ENCODE measurements at places on chromosomes 4 and X.

- DNase-seq = no peak
These were observed 123.1 kb upstream of the GRIA3 start for GRCh38 chrX:123060986-123061385.

GRCh38 chr4:80495865-80496264 is 160.3 kb downstream of the CFAP299 start:
- DNase-seq = no peak

DNA sequence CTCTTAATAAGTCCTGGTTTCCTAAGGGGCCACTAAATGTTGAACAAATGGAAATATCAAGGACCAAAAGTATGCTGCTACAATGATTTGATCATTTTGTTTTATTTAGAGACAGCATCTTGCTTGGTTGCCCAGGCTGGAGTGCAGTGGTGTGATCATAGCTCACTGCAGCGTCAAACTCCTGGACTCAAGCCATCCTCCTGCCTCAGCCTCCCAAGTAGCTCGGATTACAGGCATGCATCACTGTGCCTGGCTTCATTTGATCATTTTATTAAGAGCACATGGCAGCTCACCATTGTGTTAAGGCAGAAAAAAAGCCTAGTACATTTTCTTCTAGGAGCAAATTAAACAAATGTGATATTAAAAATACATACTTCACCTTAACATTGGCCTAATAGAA is 52.7 kb downstream of the DCLK2 start:
- DNase-seq = no peak

DNA sequence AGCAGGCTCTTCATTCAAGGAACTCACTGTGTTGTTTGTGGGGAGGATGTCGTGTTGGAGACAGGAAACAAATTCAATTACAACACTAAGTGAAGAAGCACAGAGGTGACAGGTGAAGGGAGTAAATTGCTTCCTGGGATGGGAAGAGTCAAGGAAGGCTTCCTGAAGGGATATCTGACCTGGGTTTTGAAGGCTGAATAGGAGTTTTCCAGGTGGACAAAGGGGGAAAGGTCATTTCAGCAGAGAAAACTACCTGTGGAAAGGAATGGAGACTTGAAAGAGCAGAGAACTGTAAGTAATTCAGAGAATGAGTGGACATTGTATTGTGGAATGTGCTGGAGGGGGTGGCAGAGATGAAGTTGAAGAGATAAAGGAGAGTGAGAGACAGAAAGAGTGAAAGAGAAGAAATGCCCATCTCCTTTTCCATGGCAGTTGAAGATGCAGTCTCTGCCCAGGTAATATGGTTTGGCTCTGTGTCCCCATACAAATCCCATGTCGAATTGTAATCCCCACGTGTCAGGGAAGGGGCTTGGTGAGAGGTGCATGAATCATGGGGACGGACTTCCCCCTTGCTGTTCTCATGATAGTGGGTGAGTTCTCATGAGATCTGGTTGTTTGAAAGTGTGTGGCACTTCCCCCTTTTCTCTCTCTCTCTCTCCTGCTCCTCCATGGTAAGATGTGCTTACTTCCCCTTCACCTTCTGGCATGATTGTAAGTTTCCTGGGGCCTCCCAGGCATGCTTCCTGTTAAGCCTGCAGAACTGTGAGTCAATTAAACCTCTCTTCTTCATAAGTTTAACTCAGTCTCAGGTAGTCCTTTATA is 205.7 kb upstream of the BCOR start:
- DNase-seq = no peak

DNA sequence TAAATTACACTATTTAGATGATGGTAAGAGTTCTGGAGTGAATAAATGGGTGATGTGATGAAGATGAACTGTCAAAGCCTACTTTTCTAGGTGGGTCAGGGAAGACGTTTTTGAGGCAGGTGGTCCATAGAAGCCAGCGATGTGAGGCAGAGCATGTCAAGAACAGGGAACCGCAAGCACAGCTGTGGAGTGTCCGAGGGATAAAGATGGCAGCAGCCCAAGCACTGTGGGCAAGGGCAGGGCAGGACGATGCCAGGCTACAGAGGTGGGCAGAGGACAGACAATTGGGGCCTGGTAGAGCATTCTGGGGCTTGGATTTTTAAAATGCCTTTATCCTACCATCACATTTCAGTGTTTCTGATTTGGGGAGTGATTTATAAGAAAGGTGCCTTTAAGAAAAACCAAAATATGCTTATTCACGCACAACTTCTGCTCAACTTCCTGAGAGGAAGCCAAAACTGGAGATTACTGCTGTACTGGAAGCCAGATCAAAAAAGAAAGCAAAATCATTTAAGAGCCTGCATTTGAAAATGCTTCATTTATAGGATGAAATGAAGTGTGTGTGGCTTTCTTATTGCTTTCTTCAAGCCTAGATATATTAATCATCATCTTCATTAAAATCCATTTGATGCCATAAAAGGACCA is 119.0 kb upstream of the WDR17 start:
- no peak for DNase-seq

DNA sequence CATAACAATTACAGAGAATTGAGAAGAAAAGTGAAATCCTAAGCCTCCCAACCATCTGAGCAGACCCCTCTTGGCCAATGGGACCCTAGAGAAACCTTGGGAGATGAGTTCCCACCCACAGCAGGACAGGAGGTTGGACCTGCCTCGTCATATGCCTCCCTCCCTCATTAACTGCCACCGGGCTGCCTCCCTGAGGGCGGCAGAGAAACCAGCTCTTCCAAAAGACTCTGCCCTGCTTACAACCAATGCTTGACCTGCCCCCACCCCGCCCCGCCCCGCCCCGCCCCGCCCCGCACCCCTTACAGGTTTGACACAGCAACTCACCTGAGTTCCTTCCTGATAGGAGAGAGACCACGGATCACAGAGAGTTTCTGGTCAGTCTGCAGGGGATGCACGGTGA is 86.1 kb downstream of the ADRA2C start:
- DNase-seq = peak; percentile 19

DNA sequence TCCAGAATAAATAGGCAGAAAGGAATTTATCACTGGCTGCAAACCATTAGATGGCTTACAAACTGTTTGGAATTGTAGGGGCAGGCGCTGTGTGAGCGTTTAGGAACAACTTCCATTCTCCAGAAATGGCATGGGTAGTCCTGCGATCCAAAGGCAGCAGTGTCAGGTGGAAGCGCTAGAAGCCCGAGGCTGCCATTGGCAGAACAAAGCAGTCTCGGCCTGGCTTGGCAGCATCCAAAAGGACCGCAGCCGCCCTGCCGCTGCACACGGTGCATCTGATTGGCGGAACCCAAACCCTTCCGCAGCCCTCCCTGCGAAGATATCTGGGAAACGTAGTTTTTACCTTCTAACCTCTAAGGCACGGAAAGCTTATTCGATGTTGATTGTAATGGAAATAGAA is 23.6 kb upstream of the YTHDC1 start:
- no peak for DNase-seq

GRCh38 chr4:145481164-145481941 is at the start of gene SMAD1:
TSS of gene SMAD1 (plus strand) at chr4:145481853. CDS start at chr4:145514614, 32,761 bp downstream.
- peak; percentile 63 for DNase-seq

GRCh38 chr4:111992351-111993168 is 152.7 kb upstream of the FAM241A start:
- DNase-seq = no peak

DNA sequence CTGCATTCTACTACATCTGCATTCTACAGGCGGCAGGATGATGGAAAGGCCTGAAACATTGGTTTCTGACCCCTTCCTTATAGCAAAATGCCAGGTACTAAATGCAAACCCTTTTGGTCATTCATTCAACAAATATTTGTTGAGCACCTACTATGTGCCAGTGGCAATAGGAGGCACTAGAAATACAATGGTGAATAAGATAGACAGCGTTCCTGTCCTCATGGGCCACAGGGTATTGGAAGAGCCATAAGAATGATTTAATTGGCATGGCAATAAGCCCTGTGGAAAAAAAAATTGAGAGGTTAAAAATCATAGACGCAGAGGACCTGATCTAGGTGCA is 17.3 kb upstream of the LAP3 start:
- no peak for DNase-seq

- DNase-seq = no peak
These were observed 3.3 kb downstream of the ITIH6 start for GRCh38 chrX:54794795-54795194.

GRCh38 chrX:1307626-1308340 is 28.8 kb upstream of the IL3RA start:
- no peak for DNase-seq

- DNase-seq = no peak
These were observed 378 bp upstream of the RPS6KA6 start for GRCh38 chrX:84188320-84188834.

DNA sequence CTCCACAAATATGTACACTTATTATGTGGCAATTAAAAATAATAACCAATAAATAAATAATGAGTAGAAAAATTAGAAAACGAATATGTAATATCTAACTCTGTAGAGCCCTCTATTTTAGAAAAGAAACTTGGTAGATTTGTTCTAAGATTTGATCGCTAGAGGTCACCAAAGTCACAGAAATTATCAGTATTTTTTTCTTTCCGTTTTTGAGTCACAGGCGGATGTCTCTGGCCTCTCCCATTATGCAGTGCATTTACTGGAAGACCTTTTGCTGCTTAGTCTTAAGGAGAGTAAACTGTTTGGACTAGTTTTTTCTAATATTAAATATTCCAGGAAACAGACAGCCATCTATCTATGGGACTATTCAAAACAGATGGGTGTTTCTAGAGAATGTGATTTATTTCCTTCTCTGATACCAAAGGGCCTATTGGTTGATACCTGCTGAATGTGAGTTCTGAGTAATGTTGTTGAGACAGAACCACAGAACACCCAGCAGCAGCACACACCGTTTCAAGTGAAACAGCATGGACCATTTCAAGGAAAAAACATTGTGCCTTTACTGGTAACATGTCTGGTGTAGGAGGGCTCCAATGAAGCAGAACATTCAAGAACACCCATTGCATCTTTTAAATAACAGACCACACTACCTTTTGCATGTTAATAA is 34.0 kb upstream of the GYPA start:
- peak; percentile 14 for DNase-seq

GRCh38 chrX:47129157-47129898 is 15.2 kb downstream of the NDUFB11 start:
- peak; percentile 91 for DNase-seq

DNA sequence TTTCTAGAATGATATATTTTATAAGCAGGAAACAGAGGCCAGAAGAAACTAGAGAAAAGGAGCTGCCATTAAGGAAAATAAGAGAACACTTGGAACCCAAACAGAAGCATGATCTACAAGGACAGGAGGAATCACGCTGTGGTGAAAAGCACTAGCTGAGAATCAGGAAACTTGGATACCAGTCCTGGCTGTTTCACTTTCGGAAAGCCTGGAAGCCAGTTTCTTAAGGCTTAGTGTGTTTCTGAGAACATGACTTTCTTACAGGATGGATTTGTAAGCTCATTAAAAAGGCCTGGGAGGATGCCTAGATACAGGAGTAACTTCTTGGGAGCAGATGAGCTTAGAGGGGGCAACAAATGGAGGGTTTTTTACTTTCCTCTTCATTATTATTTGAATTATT is 36.9 kb downstream of the TLL1 start:
- DNase-seq = no peak

DNA sequence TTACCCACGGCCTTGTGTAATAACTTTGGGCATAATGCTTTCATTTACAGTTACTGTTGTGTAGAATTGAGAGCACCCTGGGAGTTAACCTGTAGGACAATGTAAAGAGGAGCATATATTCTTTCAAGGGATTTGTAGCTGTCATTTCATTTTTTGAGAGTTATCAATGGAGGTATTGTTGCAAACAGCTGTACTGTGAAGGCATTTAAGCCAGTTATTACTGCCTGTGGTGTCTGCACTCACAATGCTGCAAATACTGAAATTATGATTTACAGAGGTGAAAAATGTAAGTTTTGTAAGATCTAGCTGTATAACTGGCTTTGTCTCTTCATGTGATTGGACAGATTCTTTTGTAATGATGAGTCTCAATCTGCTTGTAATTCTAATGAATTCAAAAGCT is 131.5 kb upstream of the FAT1 start:
- no peak for DNase-seq

DNA sequence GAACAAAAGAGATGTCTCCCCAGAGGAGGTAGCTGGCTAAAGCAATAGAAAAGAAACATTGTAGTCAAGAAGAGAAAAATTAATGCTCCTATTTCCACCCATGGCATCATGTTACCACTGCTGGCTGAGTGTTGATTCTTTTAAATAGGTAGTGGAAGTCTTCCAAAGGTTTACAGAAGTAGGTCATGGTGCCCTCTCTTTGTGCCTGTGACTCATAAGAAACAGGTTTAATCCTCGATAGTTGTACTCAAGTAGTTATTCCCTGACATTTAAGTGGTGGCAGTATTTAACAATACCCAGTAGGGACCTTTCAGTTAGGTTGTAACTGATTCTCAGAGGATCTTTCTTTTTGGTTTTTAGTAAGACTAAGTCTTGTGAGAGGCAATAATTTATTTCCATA is 247.8 kb downstream of the TEX13A start:
- no peak for DNase-seq

- no peak for DNase-seq
These were observed 363.9 kb downstream of the MID1IP1 start for GRCh38 chrX:39165185-39165584.

- no peak for DNase-seq
These were observed 21.3 kb upstream of the SULT1E1 start for GRCh38 chr4:69881173-69881773.

GRCh38 chr4:100635899-100636298 is 118.1 kb upstream of the EMCN start:
- peak; percentile 14 for DNase-seq

DNA sequence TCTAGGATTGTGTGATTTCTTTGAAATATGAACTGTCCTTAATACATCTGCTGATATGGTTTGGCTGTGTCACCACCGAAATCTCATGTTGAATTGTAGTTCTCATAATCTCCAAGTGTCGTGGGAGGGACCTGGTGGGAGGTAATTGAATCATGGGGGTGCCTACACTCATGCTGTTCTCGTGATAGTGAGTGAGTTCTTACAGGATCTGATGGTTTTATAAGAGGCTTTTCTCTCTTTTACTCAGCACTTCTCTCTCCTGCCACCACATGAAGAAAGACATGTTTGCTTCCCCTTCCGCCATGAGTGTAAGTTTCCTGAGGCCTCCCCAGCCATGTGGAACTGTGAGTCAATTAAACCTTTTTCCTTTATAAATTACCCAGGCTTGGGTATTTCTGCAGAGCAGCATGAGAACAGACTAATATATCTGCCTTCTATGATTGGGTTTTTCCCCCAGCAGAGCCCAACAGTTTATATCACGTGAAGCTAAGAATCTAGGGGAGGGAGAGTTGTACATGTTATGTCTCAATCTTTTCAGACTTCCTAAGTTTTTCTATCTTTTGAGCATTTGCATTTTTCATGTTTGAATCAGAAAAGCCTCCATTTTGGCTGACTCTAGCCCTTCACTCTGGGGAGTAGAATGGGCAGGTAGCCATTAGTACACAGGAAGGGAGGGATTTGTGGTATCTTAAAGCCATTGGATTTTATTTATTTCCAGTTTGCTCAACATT is 58.9 kb downstream of the PLAC1 start:
- no peak for DNase-seq

- peak; percentile 1 for DNase-seq
These were observed 45.7 kb upstream of the PRSS12 start for GRCh38 chr4:118398226-118399090.
